Central memory CD4-positive, alpha-beta T cell (primary cell): ENCODE measurements at places on chromosomes 4 and X.

- DNase-seq: peak; percentile 45
Observed at GRCh38 chr4:42627885-42628646, 28.8 kb downstream of the ATP8A1 start.

DNA sequence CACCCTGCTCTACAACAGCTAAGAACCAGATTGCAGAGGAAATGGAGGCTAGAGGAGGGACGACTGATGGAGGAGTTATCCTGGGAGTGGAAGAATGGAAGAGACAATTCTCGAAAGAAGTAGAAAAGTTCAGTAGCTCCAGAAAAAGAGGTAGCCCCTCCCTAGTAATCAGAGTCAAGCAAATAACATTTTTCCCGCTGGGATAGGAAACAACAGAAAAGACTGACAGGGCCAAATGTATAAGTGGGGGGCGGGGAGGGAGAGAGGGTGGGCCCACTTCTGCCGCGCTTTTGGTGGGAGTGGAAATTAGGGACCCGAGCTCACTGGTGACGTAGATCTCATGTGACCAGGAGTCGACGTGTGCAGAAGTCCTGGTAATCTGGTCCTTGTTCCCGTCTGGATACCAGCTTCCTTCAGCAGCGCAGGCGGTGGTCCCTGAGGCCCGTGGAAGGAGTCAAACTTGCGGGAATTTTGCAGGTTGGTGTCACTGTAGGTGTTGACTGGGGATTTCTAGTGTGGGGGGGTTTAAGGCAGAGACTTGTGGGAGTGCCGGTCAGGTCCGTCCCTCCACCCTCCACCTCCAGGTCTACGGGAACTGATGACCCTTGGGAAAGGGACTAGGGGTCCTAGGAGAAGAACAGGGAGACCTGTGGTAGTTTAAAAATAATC is at the start of gene TCEAL9:
Gene TCEAL9 (plus strand): TSS at position 377 of the 669 bp plus-strand sequence. CDS start 1,179 bp downstream, outside the sequence.
- DNase-seq: no peak

DNA sequence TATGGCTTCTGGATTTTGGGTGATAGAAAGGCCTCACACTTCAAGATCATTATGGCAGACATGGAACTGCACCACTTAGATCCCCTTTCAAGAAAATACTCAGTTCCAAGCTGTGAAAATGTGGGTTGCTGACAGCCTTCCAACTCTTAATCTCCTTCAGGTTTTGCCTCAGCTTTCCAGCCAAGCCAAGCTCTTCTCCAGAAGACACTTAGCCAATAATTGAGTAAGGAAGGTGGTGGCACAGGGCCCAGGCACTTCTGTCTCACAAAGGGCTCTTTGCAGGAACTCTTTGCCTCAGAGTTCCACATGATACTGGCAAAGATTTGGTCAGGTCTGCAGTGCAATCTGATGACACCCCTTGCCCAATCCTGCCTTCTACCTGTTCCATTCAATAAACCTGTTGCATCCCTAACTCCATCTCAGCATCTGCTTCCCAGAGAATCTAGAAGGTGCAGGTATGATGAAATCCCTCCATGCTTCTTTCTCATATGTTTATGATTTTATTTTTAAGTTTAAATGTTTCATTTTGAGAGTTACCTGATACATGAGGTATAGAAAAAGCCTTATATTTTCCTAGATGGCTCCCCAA is 30.6 kb downstream of the ANXA5 start:
- DNase-seq: no peak

GRCh38 chrX:107775000-107775733 is 420 bp downstream of the TSC22D3 start:
- no peak for DNase-seq

- DNase-seq: no peak
Observed at GRCh38 chr4:41569961-41570360, 32.0 kb downstream of the LIMCH1 start.

DNA sequence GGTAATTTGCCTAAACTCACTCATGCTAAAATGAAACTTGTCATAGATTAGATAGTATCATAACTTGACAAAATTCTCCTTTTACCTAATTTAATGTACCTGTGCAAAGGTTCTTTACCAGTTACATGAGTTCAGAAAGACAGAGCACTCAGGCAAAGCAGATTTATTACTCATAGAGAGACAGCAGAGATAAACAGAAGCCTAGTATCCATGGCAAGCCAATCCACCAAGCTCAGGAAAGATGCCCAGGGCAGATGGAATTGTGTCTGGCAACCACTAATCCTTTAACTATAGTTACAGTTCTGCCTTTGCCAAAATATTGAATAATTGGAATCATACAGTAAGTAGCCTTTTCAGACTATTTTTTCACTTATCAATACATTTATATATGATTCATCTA is 826.2 kb downstream of the TECRL start:
- no peak for DNase-seq

- DNase-seq: no peak
Observed at GRCh38 chrX:129845616-129846190, 2.0 kb upstream of the ZDHHC9 start.

GRCh38 chrX:123859409-123859845 is 426 bp upstream of the XIAP start:
- DNase-seq: no peak

- DNase-seq: no peak
Observed at GRCh38 chrX:43106009-43106408, 328.0 kb upstream of the PPP1R2C start.

GRCh38 chrX:85828771-85829170 is 218.6 kb downstream of the CHM start:
- no peak for DNase-seq

DNA sequence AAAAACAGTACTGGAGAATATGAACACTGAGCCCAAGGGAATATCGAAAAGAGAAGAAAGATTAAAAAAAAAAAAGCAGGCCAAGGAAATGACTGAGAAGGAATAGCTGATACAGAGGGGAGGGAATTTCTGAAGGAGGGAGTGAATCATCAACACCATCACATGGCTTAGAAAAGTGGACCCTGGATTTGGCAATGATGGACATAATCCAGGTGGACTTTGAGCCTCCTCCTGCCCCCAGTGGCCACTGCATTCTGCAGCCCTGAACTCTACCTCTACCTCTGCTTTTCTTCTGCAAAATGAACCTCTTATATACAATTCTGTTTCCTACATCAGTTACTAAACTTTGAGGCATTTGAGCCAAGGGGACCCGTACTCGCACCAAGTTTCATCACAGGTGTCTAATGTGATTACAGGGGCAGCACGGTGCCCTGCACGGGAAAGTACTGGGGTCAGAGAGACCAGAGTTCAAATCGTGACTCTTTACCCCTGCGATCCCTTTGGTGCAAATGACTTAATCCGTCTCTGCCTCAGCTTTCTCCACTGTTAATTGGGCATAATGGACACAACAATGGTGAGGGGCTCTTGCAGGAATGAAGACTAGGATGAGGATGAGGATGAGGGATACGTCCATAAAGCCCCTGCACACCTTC is 1.1 kb downstream of the OCIAD2 start:
- no peak for DNase-seq

DNA sequence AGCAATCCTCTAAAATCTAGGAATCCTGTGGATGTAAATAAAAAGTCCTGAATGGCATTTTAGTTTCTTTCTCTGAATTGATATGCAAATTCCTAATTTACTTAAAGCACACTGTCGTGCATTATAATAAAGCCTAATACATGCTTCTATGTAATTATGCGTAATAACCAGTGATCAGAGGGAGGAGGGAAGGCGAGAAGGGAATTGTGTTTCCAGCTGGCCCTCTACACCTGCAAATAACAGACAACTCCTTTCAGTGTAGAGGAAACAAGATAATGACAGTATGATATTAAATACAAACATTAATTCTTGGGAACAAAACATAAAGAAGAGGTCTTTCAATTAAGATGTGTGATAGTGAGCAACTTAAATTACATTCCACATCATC is 419.6 kb upstream of the LCORL start:
- DNase-seq: no peak

GRCh38 chr4:107733431-107733925 is 13.4 kb upstream of the PAPSS1 start:
- no peak for DNase-seq

DNA sequence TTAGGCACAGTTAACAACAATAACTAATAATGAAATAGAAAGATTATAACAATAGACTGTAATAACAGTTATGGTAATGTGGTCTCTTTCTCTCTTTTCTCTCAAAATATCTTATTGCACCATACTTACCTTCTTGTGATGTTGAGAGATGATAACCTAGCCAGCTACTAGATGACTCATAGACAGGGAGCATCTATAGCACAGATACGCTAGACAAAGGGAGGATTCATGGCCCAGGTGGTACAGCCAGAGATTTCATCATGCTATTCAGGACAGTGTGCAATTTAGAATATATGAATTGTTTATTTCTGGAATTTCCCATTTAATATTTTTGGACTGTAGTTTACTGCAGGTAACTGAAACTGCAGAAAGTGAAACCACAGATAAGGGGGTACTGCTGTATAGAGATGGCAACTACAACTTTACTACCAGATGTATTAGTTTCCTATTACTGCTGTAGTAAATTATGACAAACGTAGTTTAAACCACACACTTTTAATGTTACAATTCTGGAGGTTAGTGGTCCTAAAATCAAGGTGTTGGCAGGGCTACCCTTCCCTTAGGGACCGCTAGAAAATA is 41.8 kb upstream of the MAGED1 start:
- DNase-seq: no peak

- DNase-seq: no peak
Observed at GRCh38 chr4:75549019-75549418, 6.8 kb upstream of the ODAPH start.

GRCh38 chr4:83316459-83317165 is 18.0 kb downstream of the HPSE start:
- DNase-seq: no peak

GRCh38 chrX:139052461-139052860 is 340.9 kb upstream of the FGF13 start:
- no peak for DNase-seq

- DNase-seq: no peak
Observed at GRCh38 chr4:16521156-16521915, 295.1 kb upstream of the TAPT1 start.

- no peak for DNase-seq
Observed at GRCh38 chr4:56186808-56187523, 200.3 kb downstream of the AASDH start.

GRCh38 chrX:49312176-49312575 is 8.7 kb downstream of the GAGE10 start:
- no peak for DNase-seq

- no peak for DNase-seq
Observed at GRCh38 chr4:162878096-162878495, 288.6 kb downstream of the NAF1 start.

- no peak for DNase-seq
Observed at GRCh38 chr4:36278789-36279188, 2.6 kb upstream of the DTHD1 start.

DNA sequence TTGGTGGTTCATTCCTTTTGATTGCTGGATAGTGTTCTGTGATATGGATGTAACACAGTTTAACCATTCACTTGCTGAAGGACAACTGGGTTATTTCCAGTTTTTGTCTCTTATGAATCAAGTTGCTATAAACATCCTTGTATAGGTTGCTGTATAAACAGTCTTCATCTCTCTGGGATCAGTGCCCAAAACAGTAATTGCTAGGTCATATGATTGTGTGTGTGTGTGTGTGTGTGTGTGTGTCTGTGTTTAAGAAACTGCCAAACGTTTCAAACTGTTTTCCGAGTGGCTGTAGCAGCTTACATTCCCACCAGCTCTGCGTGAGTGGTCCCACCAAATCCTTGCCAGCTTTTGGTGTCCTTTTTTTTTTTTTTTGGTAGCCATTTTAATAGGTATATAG is 60.4 kb downstream of the F11 start:
- DNase-seq: no peak

- DNase-seq: no peak
Observed at GRCh38 chr4:127501103-127501502, 131.7 kb upstream of the INTU start.

DNA sequence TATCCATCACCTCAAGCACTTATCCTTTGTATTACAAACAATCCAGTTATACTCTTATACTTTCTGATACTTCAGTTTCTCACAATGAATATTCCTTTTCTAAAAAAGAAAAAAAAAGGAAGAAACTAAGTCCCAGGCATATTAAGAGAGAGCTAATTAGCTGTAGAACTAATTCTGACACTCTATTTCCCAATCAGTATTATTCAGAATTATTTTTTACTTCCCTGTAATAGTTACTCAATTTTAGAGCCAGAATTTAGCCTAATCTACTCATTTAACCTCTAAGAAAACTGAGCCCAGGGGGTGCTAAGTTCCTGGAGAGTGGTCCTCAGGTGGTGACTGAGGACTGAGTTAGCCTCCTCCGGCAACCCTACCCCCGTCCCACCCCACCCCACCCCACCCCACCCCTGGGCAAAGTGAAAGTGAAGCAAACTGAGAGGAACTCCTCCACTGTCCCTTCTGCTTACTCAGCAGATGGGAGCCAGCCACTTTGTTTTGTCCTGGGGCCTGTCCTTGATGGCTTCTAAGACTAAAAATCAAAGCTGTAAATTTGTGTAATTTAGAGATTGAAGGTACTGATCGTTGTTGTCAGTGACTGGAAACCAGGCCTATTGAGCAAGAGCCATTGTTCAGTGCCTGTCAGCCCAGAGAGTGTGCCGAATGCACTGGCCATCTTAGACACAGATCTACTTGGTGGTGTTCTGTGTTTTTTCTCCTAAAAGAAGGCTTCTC is 162.1 kb downstream of the CBR4 start:
- DNase-seq: no peak

DNA sequence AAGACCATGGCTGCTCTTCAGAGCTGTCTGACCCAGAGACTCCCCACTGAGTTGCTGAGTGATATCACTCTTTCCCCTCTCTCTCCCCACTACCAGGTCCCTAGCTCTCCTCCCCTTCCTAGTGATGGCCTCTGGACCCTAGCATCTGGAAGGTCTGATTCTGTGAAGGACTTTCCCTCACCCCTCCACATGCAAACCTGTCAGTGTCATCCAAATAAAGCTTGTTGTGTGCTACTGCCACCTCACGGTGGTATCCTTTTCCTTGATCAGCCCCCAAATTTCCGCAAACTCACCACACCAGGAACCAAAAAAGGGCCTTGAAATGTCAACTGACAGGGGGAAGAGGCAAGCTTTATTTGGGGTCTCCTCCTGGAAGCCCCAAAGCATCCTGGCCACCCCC is 500.2 kb downstream of the IDS start:
- DNase-seq: no peak

DNA sequence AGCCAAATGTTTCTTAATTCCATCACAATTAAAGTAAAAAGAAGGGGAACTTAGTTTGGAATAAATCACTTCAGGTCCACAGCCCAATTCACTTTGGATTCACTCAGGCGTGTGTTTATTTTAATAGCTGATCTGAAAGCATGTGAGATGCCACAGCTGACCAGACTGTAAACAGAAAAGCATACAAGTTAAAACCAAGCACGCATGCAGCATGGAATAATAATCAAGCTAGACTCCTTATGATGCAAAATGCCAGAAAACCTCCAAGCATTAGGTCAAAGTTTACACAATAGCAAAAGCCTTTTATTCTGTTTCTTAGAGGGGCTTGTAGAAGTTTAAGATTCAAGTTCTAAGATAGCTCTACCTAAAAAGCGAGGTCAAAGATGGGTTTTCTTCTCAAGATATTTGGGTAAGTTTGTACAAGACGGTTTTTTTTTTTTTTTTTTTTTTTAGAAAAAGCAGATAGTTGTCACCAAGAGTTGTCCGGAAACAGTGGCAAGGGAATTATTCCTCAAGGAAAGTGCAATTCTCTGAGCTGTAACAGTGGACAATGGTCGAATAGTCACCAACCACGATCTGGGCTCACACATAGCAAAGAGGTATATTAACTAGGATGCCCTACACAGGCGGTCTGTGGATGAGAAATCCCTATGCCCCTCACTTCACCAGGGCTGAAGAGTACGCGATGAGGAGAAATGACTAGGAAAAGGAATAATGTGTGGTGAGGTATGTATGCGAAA is 763 bp upstream of the PRRG1 start:
- no peak for DNase-seq

GRCh38 chr4:134807231-134807745 is 605.7 kb upstream of the PABPC4L start:
- no peak for DNase-seq

- no peak for DNase-seq
Observed at GRCh38 chr4:111502626-111503025, 642.6 kb upstream of the FAM241A start.
